Renal pelvis (tissue), 12 donors: ENCODE measurements at places on chromosomes 12 and 14. TPM values are rescaled to one million over a fixed set of nuclear protein-coding genes. Genes with fewer than 3 reads are reported as not detected.

Gene OTUB2
- 4.7 TPM for polyA plus RNA-seq

Gene USP15
- 48.3 TPM for polyA plus RNA-seq

Gene ADCK1
- 11.5 TPM for polyA plus RNA-seq

Gene SLC6A15
- polyA plus RNA-seq: 0.61 TPM

Gene MYF6
- not detected for polyA plus RNA-seq

Gene SLC25A21
- polyA plus RNA-seq: 3.3 TPM

Gene BHLHE41
- polyA plus RNA-seq: 3.1 TPM

Gene DHRS4L2
- polyA plus RNA-seq: 36.8 TPM

Gene SLC2A13
- 11.7 TPM for polyA plus RNA-seq

Gene KRT6B
- not detected for polyA plus RNA-seq

GRCh38 chr14:100762901-100763300 is 36.2 kb downstream of the DLK1 start:
- DNase-seq: no peak

- DNase-seq: no peak
Measured at GRCh38 chr12:106459534-106459933, 102.0 kb downstream of the POLR3B start.

GRCh38 chr14:101503431-101504095 is 57.7 kb upstream of the DIO3 start:
- DNase-seq: no peak

- no peak for DNase-seq
Measured at GRCh38 chr14:100118396-100119011, 40.9 kb downstream of the DEGS2 start.

DNA sequence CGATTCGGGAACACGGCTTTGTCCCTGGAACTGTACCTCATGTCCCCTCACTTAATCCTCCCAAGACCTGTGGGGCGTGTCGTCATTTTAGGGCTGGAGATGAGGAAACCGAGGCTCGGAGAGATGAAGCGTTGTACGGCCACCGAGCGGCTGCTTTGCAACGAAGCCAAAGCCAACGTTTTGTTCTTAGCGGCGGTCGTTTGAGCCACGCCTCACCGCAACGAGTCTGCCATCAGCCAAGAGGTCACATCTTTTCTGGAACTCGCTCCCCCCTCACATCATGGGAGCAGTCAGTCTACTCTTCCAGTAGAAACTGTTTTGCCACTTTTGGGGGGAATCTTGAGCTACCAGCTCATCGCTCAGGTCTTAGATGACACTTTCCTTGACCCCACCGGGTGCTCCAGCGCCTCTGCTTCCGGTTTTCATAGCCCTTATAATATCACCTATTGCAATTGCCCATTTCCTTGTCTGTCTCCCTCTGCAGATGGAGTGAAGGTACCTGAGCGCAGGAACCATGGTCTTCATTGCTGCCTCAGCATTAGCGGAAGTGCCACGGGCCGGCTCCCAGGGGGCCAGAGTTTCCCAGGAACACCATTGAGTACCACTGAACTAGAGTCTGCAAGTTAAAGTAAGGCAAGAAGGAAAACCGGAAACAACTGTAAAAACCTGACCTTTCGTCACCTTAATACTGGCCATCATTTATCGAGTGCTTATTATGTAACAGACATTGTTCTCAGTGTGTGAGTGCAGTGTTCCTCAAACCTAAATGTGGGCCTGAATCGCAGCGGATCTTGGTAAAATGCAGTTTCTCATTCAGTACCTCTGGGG is 19.6 kb downstream of the NINJ2 start:
- DNase-seq: no peak

DNA sequence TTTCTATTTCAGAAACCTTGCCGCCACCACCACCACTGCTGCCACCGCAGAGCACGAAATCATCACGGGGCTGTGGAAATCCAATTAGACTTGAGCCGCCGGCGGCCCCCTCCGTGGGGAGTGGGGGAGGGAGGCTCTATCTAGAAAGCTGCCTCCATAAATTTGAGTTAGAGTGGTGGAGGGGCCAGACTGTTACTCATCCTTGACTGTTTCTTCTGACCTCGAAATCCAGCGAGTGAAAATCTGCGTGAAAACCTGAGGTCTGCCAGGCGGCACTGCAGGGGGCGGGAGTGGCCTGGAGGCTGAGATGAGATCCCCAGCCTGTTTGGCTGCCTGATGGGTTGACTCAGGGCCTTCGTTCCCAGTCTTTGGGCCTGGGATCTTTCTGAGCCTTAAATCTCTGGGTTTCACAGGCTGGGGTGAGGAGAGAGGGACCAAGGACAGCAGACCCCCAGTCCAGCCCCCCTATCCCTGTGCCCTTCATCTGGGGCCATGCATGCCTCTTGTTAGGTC is 29.9 kb downstream of the TSPAN9 start:
- no peak for DNase-seq

DNA sequence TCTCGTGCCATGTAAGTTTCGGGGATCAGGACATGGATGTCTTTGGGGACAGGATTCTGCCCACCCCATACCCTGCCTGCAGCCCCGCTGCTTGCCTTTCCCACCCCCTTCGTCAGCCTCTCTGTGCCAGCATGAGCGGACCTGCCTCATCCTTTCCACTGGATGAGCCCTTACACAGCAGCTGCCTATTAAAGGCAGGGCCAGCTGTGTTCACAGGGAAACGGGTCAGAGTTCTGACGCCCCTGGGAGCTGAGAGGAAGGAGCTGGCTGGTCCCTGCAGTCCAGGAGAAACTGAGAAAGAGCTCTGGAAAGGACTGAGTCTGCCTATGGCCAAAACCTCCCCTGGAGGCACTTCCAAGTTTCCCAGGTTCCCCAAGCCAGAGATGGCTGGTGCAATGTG is 83.5 kb upstream of the NCOR2 start:
- DNase-seq: no peak

- no peak for DNase-seq
Measured at GRCh38 chr12:89597210-89597609, 71.4 kb upstream of the POC1B start.

- DNase-seq: no peak
Measured at GRCh38 chr14:99873653-99874052, 80.4 kb downstream of the EML1 start.

GRCh38 chr14:74962046-74962445 is 6.6 kb upstream of the PGF start:
- DNase-seq: no peak

DNA sequence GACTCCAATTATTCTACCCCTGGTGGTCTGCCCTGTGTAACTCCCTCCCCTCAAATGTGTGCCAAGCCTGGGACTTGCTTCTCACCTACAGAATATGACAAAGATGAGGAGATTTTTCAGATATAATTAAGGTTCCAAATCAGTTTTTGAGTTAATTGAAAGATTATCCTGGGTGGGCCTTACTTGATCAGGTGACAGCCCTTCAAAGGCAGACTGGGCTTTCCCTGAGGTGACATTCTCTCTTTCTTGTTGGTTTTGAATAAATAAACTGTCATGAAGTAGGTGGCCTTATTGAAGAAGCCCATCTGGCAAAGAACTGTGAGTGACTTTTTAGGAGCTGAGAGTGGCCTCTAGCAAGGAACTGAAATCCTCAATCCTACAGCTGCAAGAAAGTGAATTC is 106.0 kb downstream of the BRMS1L start:
- DNase-seq: no peak

DNA sequence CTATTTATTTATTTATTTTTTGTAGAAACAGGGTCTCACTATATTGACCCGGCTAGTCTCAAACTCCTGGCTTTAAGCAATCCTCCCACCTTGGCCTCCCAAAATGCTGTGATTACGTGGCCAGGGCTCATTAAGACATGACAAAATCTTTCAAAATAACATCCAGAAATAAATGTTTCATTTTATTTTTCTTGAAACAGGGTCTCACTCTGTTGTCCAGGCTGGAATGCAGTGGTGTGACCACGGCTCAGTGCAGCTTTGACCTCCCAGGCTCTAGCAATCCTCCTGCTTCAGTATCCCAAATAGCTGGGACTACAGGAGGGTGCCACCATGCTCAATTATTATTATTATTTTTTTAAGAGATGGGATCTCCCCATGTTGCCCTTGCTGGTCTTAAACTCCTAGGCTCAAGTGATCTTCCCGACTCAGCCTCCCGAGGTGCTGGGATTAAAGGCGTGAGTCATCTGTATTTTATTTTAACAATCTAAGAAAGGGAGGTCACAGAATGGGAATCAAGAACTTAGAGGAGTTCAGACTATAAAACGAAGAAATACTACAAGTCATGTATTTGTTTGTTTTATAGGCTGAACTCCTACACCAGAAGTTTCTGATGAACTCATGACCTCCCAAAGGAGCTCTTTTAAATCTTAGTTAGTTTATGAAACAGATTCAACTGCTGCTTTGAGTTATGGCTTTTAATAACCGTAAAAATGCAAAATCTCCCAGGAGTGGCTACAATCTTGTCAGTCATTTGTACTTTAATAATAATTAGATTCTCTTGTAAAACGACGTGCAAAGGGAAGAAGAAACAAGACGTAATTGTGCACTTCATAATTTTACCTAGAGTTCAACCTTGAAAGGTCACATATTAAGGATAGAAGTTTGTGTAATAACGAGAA is 2.1 kb upstream of the TMEM263 start:
- DNase-seq: no peak

DNA sequence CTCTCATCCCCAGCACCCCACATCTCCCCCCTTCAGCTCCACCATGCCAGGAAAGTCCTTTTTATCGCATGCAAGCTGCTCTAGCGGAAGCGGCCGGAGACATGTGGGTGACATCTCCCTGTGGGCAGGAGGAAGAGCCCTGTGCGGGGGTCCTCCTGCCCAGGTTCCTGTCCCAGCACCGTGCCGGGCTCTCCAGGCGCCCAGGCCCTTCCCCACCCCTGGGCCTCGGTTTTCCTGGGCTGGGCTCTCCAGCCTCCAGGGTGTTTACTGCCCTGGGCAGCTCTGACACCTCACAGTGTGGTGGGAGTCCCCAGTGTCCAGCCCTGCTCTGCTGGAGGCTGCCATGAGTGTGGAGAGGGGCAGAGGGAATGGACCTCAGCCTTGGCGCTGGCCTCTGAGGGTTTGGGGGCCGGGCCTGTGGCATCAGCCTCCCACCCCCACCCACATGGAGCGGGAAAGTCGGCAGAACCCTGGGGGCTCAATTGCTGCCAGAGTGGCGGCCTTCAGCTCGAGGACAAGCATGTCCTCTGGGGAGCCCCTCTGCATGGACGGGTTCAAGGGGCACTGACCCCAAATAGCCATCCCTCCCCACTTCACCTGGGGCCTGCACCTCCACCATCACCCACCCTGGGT is 16.9 kb downstream of the ASPG start:
- no peak for DNase-seq

- DNase-seq: no peak
Measured at GRCh38 chr14:69554500-69554899, 20.2 kb downstream of the CCDC177 start.

GRCh38 chr12:98388126-98388525 is 127.3 kb upstream of the TMPO start:
- DNase-seq: no peak
